NCI-H460 (cell line): ENCODE measurements at places on chromosomes 7 and 10.

DNA sequence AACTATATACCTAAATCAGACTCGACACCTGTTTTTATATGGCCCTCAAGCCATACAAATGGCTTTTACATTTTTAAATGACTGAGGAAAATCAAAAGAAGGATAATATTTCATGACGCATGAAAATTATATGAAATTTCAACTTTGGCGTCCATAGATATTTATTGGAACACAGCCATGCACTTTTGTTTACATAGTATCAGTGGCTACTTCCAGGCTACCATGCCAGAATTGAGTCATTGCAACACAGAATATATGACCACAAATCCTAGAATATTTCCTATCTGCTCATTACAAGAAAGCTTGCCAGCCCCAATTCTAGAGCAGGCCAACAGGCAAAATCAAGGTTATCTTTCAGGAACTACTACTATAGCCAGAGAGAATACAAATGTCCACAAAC is 29.3 kb downstream of the AFAP1L2 start:
- DNase-seq = no peak

DNA sequence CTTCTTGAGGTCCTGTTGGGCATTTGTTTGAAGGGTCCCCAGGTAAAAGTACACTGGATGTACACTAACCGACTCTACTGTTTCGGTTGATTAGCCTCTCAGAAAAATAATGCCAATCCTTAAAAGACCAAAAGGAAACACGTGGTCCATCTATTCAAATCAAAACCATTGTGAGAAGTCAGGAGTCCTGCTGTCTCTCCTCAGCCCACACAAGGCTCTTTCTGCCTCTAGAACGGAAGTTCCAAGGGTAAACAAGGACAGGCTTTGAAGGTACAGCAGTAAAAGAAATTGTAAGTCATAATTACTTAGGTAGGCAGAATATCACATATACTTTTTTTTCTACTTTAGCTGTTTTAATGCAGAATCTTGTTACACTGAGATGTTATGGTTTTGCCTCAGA is 71.7 kb upstream of the TPK1 start:
- DNase-seq = no peak

DNA sequence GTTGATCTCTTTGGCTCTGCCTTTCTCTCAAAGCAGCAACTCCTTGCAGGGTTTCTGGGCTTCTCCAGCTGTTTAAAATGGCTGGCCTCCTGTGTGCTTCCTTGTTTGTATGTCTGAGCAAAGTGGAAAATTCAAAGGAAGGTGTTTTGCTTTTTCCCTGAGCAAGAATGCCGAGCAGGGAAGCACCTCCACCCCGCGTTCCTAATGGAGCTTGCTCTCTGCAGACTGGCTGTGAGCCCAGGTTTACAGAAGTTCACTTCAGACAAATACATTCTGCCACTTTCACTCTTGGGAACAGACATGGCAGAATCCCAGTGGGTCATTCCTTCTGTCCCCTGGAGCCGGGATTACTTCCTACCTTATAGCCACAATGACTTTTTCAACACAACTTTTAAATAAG is 181.8 kb upstream of the AGK start:
- DNase-seq = no peak

GRCh38 chr7:19663816-19664462 is 44.9 kb downstream of the POLR1F start:
- DNase-seq = peak; percentile 12

DNA sequence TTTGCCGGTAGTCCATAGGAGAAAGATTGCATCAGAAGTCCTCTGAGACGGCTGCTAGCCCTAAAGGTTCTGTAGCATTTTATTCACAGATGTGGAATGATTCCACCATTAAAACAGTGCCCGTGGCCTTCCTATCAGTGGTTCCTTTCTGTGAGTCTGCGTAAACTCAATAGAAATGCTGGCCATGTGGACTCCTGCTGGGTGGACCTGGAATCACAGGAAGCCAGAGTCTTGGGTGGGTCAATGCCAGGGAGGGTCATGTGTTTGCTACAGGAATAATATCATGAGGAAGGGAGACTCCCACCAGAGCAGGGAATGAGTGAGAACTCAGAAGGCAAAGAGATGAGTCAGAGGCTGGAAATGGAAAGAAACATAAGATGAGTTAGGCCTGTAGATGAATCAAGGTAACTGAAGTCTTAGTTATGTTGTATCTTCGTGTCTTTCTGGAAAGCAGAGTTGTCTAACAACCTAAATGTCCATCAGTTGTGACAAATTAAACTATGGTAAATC is 410.4 kb upstream of the AUTS2 start:
- no peak for DNase-seq
